ENCODE measurements at places on chromosomes 12 and 14.

DNA sequence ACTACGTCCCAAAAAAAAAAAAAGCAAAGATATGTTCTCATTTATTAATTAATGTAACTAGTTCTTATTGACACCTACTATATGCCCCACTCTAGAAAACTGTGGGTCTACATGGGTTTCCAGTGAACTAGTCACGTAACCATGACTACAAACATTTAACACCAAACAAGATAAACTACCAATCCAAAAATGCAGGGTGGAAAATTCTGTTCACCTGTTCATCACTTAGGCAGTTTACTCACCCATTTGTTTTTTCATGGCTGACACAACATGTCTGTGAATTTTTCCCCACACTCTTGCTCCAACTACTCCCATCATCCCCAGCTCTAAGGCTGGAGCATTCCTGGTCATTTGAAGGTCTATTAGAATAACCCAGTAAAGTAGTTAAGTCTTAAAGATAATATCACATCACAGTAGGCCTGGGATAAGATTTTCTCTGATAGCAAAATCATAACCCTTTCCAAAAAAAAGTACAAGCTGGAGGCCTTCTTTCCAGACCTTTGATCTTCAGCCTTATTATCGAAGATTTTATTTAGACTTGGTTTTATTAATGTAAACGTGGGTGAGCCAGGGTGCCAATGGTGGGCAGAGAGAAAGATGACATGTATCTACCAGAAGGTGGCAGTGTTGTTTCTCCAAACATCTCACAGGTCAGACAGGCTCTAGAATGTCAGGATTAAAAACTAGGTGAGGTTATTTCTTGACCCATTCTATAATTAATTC is 61.6 kb upstream of the DAAM1 start:
- peak; percentile 78 for DNase-seq

GRCh38 chr12:96751626-96752025 is 155.4 kb upstream of the NEDD1 start:
- DNase-seq = no peak

GRCh38 chr12:65720136-65721130 is 103.8 kb upstream of the HMGA2 start:
- DNase-seq = peak; percentile 33

- DNase-seq = peak; percentile 83
These were observed at the start of gene PYGL for GRCh38 chr14:50943943-50944646. TSS of gene PYGL (minus strand) at chr14:50944483. CDS start at chr14:50944403, 80 bp downstream.

GRCh38 chr12:132502149-132502881 is 12.4 kb downstream of the FBRSL1 start:
- no peak for DNase-seq

DNA sequence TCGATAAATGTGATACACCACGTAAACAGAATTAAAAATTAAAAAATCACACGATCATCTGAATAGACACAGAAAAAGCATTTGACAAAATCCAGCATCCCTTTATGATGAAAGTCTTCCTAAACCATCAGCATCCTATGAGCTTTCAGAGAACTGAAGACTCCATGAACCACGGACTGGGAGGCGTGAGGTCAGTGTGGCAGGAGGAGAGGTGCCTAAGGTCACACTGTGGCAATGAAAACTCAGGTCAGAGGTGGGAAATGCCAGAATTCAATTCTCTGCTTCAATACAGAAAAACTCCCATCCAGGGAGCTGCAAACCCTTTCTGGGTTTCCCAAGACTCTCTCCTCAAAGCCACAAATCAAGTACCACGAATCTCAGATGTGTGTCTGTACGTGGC is 51.6 kb downstream of the KDM2B start:
- DNase-seq = no peak

DNA sequence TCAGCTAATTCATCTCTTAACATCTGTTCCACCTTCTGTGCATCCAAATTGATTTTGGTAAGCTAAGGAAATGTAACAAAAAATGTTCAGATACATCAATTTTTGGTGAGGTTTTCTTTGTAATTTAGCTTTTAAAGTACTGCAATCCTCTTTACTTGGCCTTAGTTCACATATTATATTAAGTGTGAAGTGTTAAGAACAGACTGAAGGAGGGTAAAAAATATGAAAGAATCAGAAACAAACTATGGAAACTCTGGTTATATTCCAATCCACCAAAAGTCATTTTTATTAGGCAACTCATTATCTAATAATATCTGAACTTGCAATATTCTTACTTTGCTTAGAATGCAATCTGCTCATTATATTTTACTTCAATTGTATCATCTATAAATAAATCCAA is 49.1 kb downstream of the CEP290 start:
- no peak for DNase-seq

DNA sequence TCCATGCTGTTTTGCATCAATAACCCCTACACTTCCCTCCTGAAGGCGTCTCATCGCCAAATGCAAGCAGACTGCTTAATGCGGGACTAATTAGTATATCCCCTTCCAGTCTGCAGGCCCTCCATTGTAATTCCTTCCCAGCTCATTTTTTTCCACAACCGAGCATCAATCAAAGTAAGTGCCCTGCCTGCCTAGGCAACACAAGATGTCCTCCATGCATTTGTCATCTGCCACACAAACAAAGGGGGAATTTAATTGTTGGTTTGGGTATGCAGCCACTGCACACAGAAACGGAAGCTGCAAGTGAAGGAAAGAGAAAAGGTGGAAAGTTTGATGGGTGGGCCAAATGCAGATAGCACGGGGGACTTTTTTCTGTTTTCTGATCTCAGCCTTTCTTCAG is 168.0 kb downstream of the EGLN3 start:
- peak; percentile 74 for DNase-seq

GRCh38 chr12:62588916-62589315 is 122.3 kb downstream of the MON2 start:
- no peak for DNase-seq

DNA sequence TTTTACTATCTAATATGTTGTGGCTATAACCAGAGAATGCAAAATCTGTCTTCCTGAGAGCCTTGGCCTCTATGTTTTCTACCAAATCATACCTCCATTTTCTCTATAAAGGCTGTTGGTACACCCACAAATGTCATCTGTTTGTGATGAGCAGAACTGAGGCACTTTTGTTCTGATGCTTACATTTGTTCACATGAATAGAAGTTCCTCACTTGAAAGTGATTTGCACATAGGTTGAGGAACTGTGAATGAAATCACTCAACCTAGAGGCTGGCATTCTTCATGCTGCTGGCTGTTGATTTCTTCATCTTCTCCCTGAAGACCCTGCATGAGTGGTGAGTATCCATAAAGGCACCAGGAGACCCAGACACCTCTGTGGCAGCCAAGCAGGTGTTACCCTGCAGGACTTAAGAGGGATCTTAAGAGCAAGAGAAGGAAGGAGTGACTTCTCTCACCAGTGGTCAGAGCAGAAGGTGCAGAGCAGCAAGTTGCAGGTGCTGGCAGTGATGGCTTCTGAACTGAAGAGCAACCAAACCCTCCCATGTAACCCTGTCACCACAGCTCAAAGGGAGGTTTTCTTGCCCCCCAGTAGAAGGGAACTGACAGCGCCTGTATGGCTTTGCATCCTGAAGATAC is 110.3 kb downstream of the HMGA2 start:
- DNase-seq = no peak

- DNase-seq = no peak
These were observed 441.6 kb upstream of the FBXO33 start for GRCh38 chr14:39873791-39874190.

Data from eye (tissue), 1 donor.